ENCODE measurements at places on chromosomes 1 and 21.

GRCh38 chr1:16204634-16205333 lies 7.7 kb downstream of the ARHGEF19 start:
- DNase-seq: no peak

DNA sequence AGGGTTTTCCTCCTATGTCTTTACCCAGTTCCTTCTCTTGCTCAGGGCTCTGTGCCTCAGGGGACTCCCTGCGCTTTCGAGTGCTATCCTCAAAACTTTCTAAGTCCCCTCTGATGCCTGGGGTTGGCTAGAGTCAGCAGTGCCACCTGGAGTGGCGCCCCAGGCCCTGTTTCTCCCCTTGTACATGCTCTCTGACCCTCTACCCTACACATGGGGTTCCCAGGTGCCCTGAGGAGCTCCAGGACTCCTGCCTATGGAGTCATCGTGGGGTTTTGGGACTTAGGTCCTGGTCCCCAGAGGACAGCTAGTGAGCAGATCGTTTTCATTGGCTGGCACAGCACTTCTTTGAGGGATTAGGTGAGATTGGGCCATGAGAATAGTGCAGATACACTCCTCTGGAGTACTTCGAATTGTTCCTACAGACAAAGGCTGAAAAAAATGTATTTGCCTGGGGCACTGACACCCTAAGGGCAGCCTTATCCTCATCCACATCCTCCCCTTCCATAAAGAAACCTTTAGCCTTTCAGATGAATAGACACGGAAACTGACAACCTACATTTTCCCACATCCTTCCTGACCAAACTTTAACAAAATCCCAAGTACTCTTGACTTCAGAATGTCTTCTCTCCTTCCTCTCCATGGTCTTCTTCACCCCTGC lies 41.5 kb downstream of the LGR6 start:
- DNase-seq: no peak

- DNase-seq: peak; percentile 41
Observed at GRCh38 chr1:176691251-176692228, 228.6 kb downstream of the PAPPA2 start.

DNA sequence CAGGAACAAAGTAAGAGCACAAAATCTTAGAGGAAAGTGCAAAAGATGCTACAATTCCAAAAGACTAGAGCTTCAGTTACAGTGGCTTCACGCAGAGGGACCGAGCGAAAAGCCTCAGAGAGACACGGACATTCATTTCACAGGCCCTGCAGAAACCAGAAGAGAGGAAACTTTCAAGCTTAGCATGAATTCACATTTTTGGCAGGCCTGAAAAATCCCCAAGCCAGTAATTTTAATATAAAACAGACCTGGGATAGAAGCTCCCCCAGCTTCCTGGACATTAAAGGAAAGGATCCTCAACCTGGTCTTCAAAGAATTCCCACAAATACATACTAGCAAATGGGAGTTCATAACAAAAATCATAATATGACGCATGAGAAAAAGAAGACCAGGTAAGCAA lies 66.2 kb downstream of the HSF2BP start:
- DNase-seq: no peak

GRCh38 chr1:63448731-63449246 lies 74.2 kb downstream of the ITGB3BP start:
- no peak for DNase-seq

DNA sequence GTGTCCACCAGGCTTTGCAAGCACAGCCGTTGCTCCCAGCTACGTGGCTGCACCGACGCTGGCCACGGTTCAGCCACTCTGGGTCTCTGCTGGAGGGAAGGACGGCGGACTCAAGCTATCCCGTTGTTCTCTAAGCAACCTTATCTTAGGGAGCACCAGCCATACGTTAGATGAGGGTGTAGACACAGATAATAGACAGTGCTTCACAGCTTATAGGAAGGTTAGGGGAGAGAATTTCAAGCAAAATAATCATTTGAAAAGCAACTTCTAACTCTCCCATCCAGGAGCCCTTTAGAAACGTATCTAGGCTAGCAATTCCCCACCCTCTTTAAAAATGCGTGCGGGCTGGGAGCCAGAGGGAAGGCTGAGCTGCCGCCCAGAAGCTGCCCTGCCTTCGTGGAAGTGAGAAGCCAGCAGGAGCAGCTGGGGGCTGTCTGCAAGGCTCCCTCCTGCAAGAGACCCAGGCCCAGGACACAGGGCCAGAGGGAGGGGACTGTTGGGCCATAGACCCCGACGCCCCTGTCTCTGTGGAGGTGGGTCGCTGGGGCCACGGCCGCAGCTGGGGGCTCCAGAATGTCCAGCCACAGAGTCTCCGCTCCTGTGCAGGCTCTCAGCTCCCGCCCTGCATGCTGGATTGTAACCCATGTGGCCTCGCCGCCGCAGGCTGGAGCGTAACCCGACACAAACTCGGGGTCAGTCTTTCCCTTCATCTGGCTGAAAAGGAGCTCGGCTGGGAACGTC lies 31.2 kb upstream of the COL6A2 start:
- DNase-seq: no peak

DNA sequence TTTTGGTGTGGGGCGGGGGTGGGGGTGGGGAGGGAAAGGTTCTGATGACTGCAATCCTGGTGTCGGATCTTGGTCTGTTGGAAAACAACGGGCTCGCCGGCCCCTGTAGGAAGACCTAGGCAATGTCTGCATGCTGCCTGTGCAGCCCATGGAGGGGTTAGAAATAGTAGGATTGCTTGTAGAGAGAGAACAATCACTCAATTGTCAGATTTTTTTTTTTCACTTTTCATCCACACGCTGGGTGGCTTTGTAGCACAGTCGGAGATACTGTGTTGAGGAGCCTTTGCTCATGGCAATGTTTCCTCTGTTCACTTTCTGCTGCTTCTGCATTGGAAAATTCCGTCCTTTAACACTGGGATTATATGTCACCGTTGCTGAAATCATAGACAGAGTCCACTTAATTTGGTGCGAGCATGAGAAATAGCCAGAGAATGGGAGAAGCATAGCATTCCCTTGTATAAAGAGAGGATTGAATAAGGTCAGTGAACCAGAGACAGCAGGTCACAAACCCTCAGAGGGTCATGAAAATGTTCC lies 107.5 kb downstream of the MRPS6 start:
- DNase-seq: no peak

GRCh38 chr1:153541641-153542590 lies 1.2 kb upstream of the S100A5 start:
- DNase-seq: no peak

DNA sequence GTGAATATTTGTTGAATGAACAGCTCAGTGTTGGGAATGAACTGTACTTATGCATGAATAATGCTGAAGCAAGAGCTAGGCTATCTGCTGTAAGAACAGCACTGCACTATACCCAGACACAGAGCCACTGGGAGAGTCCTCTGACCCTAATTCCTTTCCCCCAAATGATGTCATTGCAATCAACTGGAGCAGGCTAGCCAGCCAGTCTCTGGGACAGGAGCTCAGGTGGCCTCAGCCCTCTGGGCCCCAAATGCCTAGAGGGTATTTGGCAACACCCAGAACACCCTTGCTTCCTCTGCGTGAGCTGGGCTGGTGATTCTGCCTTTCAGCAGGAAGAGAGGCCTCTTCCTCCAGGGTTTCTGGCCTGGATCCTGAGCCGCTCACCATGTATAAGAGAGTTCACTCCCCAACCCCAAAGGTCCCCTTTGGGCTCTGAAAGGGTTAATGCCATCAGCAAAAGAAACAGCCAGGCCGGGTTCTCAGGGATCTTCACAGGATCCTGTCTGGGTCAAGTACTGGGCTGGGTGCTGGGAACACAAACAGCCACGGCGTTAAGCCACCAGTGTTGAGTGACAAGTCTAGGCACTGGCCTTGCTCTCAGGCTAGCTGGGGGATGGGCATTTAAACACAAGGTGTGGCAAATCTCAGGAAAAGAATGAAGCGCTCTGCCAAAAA lies 3.7 kb upstream of the PADI4 start:
- peak; percentile 89 for DNase-seq

- no peak for DNase-seq
Observed at GRCh38 chr1:1082239-1082775, 8.2 kb upstream of the RNF223 start.

DNA sequence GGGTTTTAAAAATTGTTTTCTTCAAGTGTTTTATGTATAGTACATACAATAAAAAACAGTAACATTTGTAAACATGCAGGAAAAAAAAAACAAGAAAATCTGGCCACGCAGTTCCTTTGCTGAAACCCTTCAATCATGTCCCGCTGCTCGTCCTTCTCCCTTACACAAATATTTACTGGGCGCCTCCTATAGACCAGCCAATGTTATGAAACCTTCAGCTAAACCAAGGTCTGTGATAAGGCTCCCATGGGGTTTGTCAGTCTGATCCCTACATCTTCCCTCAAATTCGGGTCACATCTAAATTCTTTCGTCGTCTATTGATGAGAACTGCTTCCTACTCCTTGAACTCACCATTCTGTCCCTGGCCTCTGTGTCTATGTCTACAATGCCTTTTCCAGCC lies 583.9 kb downstream of the SMYD3 start:
- DNase-seq: no peak

- DNase-seq: no peak
Observed at GRCh38 chr1:14921057-14921456, 232.5 kb upstream of the TMEM51 start.

- no peak for DNase-seq
Observed at GRCh38 chr1:245588116-245588639, 433.4 kb downstream of the KIF26B start.

GRCh38 chr1:217407534-217408001 lies 223.3 kb downstream of the GPATCH2 start:
- no peak for DNase-seq

DNA sequence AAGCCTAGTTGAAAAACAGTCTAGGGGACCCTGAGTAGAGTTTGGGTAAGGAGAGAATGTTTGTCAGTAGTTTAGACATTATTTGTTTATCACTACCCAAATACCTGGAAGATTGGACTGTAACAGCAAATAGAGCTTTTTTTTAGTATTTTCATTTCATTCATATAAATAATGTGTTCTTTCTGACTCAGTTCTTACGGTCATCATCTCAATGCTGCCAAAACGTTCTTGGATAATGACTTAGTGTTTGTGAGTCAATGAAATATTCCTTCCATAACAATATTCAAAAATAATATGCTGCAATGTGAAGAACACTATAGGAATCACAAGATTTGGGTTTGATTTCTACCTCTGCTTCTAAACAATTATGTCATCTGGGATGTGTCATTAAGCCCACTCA lies 400.0 kb upstream of the PKN2 start:
- no peak for DNase-seq

GRCh38 chr1:221783936-221784335 lies 42.0 kb upstream of the DUSP10 start:
- DNase-seq: no peak

GRCh38 chr1:57411262-57411661 lies 12.6 kb downstream of the DAB1 start:
- DNase-seq: no peak

DNA sequence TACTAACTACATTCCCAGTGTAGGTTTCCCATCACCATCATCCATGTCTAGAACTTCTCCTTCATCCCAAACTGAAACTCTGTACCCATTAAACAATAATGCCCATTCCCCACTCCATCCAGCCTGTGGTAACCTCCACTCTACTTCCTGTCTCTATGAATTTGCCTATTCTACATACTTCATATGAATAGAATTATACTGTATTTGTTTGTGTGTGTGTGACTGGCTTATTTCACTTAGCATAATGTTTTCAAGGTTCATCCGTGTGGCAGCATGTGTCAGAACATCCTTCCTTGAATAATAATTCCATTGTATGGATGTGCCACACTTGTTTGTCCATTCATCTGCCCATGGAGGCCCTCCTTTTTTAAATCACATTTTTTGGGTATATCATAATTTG lies 35.7 kb downstream of the ATP2B4 start:
- no peak for DNase-seq

DNA sequence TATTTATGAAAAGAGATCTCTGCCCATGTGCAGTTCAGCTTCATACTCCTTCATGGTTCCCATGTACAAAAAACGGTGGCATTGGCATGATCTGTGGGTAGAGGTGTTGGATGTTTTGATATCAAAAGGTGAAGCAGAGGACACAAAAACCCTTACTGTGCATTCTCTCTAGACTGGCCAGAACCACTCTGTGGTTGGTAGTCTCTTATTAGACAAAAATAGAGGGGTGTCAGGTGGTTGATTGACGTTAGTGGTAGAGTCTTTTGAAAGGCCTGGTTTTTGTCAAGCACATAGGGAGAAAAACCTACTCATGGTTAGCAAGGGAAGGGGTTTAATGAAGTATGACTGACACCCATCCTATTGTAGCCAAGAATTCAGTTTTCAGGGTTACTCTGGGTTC lies 400.0 kb upstream of the TMPRSS15 start:
- no peak for DNase-seq

DNA sequence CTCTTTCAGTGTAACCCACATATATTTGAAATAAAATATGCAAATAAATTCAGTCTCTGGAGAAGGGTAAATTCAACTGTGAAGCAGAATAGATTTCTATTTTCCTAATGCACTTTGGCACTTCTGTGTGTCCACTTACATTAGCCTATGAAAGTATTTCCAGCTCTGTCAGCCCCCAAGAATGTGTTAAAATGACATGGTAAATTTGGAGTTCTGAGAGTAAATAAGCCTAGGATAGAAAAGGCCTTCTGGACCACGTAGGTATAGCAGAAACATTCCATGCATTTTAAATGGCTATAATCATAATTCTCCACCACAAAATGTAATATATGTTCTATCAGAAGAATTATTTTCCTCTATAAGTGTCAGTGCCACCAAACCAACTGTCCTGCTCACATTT lies 276.2 kb downstream of the NEGR1 start:
- DNase-seq: no peak

- DNase-seq: no peak
Observed at GRCh38 chr1:33274446-33274845, 18.2 kb downstream of the ZNF362 start.

DNA sequence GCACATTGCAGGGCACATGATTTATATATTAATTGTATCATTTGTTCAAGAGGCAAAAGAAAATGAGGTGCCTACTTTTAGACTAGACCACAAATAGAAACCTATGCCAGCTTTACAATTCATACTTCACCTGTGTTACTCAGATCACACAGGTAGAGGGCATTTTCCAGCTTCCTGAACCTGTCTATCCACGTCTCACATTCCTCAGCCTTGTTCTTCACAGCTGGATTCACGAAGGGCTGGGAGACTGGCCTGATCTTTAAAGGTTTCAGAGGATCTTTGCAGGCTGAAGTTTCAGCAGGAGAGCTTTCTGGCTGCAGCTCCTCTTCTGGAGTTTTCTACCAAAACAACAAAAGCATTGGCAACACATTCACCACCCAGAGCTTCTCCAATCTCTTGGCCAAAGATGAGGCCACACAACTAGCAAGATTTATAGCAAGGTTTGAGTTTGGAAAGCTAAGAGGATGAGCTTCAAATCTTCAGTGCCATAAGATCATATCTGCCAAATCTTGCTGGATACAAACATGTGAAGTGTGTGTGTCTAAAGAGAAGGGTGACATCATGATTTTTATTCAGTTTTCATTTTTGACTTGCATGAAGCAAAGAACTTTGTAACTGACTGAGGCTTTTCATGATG lies 71.0 kb upstream of the CYP2J2 start:
- no peak for DNase-seq

DNA sequence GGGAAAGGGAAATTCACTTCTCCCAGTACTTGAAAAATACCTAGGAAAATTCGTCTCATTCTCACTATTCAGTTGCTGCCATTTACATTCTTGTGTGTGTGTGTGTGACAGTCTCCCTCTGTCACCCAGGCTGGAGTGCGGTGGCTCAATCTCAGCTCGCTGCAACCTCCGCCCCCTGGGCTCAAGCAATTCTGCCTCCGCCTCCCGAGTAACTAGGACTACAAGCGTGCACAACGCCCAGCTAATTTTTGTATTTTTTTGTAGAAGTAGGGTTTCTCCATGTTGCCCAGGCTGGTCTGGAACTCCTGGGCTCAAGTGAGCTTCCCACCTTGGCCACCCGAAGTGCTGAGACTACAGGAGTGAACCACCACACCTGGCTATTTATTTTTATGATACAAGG lies 1.2 kb downstream of the SNAPIN start:
- no peak for DNase-seq
